NCI-H1417 (cell line): ENCODE measurements at places on chromosomes 12 and 14.

GRCh38 chr12:5966486-5967095 lies 21.5 kb upstream of the ANO2 start:
- no peak for DNase-seq

- no peak for DNase-seq
Measured at GRCh38 chr14:96126339-96126782, 78.3 kb upstream of the BDKRB2 start.

- no peak for DNase-seq
Measured at GRCh38 chr14:73720636-73721035, 6.5 kb upstream of the PNMA1 start.

DNA sequence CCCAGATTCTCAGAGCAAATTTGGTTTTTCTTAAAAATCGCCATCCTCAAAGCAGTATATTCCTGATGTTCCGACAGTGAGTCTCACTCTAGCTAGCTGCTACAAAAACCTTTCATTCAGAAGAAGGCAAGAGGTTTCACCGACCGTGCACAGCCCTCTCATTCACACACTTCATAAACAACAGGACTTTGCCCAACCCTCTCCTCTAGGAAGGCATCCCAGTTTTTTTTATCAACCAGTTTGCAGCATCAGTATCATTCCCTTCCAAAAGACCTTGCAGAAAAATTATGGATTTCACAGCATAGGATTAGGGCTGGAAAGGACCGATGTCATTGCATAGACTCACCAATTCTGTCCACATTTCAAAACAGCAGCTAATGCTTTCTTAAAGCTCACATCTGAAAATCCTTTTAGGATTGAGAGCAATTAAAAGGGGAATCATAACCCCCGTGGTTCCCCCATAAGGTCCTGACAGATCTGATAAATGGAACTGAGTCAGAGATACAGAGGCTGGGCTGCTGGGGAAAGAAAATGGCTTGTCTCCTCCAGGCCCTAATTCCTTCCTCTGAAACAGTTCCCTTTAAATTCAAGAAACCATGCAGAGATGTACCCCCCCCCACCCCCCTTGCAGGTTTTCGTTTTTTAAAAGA lies 597 bp downstream of the SVOP start:
- no peak for DNase-seq

- DNase-seq, result no peak
Measured at GRCh38 chr14:94401083-94401482, 12.7 kb upstream of the SERPINA1 start.

DNA sequence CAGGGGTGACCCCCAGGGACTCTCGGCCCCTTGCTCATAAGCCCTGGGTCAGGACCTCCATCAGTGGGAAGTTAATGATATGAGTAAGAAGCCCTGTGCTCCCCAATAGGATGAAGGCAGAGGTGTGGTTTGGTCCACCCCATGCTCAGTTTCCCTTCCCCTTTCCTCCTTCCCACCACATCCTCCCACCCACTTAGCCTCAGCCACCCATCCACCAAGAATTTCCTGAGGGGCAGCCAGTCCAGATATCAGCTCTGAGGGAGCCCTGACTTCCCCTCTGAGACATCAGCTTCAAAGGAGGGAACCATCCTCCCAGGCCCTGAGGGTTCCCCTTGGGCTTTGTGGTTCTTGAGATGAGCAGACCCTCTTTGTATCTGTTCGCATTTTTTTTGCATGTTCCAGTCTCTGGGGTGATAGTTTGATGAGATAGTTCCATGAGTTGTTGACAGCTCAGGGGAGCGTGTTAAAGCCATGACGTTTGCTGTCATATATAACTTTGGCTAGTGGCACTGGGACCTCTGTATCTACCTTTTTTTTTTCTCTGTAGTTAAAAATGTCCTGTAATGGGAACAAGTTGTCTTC lies 71.2 kb downstream of the LGMN start:
- DNase-seq, result no peak

DNA sequence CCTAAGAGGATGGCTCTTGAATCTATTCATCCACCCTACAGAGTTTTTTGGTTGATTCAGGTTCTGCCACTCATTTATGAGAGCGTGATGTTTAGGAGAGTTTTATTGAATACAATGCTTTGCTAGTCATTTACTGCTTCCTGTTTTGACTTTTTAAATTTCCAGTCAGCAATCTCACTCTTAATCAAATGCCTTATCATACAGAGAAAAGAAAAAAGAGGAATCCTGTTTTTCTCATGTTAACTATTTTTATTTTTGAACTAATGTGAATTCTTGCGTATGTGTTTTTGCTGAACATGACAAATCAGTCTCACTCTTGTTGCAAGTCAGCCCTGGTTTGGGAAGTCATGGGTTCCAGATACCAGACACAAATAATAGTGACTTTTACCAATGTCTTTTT lies 22.1 kb upstream of the LGMN start:
- DNase-seq, result no peak

DNA sequence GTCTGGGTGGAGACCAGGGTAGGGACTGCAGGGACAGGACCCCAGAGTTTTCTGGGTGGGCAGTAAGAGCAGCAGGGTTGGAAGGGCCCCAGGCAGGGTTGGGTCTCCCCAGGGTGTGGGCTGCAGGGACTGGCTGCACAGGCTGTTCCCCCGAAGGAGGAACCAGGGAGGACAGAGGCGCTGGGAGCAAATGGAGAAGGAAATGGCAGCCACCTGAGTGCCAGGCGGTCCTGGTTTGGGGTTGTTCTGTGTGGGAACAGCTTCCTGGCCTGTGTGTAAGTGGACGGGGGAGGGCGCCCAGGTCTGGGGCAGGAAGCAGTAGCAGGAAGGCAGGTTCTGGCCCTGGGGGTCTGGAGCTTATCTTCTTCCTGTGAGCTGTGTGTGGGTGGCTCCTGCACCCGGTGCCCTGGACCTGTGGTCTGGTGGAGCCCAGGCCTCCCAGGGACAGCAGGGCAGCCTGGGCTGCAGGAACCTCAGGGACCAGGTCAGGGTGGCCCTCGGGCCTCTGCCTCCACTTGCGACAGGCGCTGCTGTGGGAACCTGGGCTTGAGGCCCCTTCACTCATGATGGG lies 372.8 kb downstream of the TMEM121 start:
- no peak for DNase-seq

GRCh38 chr14:75392686-75393641 lies 34.9 kb upstream of the JDP2 start:
- DNase-seq, result peak; percentile 16

GRCh38 chr14:61736751-61737150 lies 25.5 kb upstream of the SNAPC1 start:
- no peak for DNase-seq

DNA sequence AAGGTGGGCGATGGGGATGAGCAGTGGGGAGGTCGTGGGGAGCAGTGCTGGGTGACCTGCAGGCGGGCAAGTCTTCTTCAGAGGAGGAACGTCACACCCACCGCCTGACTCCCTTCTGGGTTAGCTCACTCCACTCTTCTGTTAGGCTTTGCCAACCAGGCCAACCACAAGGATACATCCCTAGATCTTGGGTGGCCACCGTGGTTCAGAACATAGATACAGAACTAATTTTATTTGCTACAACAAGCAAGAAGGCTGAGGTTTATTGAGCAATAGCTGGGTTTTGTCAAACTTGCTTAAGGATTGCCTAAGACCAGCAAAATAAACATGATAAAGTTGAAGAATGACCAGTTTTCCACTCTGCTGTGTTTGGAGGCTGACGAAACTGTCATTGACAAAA lies 109.4 kb downstream of the DACT1 start:
- DNase-seq, result no peak

- peak; percentile 95 for DNase-seq
Measured at GRCh38 chr12:3315201-3315661, 175.8 kb upstream of the PRMT8 start.

DNA sequence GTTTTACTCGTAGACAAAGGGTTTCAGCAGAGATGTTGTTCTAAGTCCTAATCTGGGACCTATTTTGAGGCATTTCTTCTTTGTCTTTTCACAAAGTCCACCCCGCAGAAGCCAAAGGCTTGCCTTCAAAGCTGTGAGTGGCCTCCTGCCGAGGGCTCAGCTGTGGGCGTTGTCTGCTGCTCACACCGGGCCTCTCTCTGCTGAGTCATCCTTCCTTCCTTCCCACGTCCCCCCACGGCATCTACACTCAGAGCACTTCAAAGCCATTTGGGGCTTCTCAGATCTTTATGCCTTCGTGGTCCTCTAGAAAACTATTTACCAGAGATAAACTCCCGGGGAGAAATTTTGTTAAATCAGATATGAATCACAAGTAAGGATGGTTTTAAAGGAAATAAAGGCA lies 115.9 kb upstream of the TMPO start:
- no peak for DNase-seq

DNA sequence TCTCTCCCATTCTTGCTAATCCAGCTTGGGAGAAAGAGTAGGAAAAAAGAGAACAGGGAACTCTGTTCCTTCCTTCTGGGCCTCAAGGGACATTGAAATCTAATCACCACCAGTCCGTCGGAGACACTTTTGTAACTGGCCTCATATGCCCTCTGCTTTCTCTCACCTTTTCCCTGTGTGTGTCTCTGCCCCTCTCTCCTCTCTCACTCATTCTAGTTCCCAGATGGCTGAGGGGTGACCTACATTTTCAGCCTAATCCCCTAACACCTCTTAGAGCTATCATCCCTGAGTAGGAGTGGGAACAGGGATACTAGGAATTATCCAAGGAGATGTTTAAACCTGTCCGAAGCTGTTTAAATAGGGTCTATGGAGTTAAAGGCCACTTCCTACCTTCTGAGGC lies 8.9 kb upstream of the PCK2 start:
- DNase-seq, result no peak

DNA sequence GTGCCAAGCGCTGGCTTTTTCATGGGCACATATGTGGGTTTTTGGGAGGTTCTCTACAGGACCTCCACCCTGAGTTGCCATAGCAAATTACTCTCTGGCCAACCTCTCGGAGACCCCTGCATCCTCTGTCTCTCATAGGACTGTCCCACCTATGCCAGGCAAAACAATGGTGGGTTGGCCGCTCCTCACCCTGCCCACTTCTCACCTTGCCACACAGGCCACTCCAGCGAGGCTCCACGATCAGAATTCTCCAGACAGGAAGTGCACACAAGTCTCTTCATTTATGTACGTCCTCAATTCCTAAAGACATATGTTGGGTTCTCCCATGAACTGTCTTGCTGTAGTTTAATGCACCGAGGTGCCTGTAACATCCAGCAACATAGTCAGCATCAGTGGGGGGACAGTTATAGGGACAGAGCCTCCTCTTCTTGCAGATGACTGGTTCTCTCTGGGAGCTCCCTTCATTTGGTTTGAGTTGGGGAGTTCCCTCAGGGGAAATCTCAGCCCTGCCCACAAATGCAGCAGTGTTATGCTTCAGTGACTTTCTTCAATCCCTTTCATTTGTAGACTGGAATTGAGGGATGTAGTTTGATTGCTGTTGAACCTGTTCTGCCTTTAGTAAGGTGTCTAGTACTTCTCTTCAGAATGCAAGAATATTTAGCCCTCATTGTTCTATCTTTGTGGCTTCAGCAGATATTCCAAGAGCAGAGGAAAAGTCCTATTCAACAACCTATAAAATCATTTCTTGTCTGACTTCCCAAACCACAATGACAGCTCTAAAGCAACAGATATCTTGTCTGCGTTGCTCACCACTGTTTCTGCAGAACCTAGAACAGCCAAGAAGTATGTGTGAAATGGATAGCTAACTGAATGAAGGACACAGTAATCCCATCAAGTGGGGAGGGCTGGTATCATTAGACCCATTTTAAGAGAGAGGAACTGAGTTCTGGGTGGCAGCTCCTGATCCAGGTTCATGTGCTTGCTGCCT lies 2.8 kb upstream of the LTBP2 start:
- DNase-seq, result peak; percentile 9

- no peak for DNase-seq
Measured at GRCh38 chr12:120466560-120467315, 2.8 kb downstream of the SRSF9 start.

GRCh38 chr14:100079726-100080005 lies 14.4 kb downstream of the EVL start:
- no peak for DNase-seq

GRCh38 chr12:80617733-80618132 lies 89.7 kb upstream of the MYF6 start:
- peak; percentile 28 for DNase-seq

GRCh38 chr14:84646786-84647500 lies 883.0 kb upstream of the FLRT2 start:
- no peak for DNase-seq

GRCh38 chr14:80388980-80389711 lies 177.8 kb upstream of the DIO2 start:
- DNase-seq, result no peak

DNA sequence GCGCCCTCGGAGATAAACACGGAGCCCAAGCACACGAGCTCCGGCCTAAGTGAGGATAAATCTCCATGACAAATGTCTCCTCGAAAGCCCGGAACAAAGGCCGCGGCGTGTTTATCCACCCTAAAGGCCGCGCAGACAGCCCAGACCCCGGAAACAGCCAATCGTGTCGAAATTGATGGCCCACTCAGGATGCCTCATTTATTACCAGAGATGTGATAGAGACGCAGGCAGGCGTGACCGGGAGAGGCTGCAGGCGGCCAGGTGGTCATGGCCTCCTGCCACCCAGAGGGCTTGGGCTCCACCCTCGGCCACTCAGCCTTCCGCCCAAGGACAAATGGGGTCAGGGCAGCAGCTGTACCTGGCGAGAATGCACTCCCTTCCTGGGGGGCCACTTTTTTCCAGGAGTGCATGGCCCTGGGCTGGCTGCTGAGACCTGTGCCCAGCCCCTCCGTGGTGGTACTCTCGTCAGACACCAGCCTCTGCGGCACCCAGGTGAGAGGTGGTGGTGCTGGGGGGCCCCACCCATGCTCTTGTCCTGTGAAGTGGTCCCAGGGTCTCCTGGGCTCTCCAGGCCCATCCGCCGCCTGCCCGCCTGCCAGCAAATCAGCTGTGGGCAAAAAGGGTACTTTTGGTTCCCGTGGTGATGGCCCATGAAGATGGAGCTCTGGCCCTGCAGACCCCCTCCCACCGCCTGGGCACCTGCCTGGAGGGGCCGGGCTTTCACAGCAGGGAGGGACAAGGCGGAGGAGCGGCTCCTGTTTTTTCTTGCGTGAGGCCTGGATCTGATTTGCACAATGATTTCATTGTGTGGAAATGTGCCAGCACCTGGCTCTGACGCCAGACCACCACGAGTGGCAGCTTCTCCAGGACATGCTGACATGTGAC lies 211.5 kb upstream of the C14orf180 start:
- peak; percentile 99 for DNase-seq

- DNase-seq, result no peak
Measured at GRCh38 chr12:6980075-6980474, 9.4 kb downstream of the EMG1 start.

DNA sequence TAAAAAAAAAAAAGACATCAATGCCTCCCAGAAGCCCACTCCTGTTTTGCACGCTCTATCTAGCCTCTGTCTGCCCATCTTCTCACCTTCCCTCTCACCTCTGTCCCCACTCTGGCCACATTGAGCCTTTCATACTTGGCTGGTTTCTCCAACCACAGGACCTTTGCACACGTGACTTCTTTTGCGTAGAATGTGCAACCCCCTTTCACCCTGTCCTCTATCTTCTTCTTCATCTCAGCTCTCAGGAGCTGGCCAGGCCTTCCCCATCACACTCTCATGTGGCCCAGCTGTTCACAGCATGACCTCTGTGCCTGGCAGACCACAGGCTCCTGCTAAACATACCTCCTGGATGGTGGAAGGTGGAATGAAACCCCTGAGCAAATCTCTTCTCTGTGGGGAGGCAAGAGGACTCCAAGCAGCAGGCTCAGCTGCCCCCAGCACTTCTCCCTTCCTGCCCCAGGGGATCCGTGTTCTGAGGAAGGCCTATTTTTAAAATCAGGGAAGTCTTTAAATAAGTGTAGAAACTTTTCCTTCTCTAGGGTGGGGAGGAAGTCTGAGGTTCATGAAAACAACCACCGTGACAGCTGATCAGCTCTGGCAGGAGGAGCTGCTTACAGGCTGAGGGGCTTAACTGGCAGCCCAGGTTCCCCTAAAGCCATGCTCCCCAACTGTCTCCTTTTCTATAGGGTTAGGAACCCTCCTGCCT lies 11.6 kb downstream of the HVCN1 start:
- DNase-seq, result no peak

GRCh38 chr14:49970474-49971147 lies 77.7 kb downstream of the ARF6 start:
- peak; percentile 67 for DNase-seq
